Anterior cingulate cortex (tissue), 58 donors: ENCODE measurements at places on chromosomes 13 and 19.

- no peak for DNase-seq
Observed at GRCh38 chr19:18742838-18743783, 48.0 kb downstream of the COMP start.

- DNase-seq: no peak
Observed at GRCh38 chr19:15010501-15011300, 31.0 kb upstream of the SLC1A6 start.

- DNase-seq: no peak
Observed at GRCh38 chr13:44011036-44011435, 131.3 kb downstream of the LACC1 start.

- no peak for DNase-seq
Observed at GRCh38 chr13:112248862-112249592, 127.1 kb upstream of the SPACA7 start.

DNA sequence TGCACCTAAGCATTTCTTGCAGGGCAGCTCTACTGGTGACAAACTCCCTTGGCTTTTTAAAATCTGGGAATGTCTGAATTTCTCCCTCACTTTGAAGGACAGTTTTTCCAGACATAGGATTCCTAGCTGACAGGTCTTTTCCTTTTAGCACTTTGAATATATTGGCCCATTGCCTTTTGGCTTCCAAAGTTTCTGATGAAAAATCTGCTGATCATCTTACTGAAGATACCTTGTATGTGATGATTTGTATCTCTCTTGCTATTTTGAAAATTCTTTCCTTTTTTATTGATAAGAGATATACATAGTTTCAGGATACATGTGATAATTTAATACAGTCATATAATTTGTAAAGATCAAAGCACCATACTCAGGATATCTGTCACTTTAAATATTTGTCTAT, 211.1 kb downstream of the ZIC5 start:
- DNase-seq: no peak

DNA sequence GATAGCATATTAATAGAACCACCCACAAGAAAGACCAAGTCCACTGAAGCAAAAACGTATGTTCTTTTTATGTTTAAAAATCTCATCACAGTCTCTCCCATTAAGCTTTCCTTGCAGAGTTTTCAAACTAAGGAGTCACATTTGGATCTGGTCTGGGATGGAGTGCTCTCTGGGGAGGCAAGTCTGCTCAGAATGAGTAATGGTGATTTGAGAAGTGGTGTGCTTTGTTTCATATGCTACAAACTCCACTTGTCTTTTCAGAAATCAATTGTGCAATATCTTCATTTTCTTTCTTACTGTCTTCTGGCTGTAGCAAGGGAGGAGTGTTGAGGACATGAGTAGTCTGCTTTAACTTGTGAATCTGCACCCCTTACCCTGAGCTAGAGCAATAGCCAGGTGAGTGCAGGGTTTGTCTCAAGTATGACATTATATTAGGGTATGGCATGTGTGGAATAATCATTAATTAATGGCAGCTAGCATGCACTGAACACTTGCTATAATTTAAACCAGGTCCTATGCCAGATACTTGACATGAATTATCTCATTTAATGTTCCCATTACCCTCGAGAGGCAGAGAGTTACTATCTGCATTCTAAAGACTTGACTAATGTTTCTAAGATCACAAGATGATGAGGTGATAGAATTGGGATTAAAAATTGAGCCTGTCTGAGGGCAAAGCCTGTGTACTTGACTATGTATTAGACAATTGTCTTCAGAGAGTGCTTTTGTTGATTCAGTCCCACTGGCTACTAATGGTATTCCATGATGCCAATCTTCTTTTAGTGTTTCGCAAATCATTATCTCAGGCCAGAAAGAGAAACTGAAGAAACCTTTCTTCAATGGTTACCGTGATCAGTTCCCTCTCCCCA, 171.8 kb downstream of the GPC6 start:
- DNase-seq: no peak

DNA sequence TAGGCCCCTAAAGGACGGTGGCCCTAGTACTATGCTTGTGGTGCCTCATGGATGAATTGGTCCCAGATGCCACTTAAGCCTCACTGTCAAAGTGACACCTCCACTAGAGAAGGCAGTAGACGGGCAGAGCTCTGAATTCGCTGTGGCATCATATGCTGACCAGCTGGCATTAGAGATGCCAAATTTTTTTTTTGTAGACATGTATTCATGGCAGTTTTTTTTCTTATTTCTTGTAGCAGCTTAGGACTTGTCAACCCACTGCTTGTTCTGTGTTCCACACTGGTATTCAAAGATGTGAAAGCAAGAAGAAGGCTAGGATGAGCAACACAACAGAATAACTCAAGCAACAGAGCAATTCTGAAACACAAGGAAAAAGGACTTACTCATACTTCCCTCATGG, 212.5 kb downstream of the DLEU7 start:
- no peak for DNase-seq

DNA sequence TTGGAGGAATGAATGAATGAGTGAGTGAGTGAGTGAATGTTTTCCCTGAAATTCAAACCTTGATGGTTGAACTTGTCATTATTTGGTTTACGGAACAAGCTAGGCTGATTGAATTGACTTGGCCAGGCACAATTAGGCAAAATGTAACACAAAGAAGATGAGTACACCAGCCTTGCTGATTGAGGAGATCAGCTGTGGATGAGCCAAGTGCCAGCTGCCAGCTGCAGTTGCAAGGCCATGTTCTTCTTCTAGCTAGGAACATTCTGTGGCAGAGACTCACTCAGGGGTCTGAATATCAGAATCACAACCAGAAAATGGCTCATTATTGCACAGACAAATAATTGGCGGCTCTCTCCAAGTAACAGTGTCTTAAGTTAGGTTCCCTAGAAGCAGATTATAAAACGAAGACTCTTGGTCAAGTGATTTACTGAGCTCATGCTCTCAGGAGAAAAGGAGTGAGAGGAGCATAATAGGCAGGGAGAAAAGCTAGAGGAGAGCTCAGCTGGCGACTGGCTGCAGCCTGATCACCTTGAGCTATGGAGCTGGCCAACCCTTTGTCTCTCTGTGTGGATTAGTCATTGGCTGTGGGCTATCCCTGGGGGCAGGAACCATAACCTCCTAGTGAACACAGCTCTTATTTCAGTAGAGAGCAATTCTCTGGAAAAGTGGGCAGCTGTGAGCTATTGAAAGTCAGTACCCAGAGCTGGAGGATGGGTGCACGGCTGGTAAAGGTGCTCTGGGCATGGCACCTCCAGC, 225.3 kb upstream of the SERP2 start:
- DNase-seq: peak; percentile 52

DNA sequence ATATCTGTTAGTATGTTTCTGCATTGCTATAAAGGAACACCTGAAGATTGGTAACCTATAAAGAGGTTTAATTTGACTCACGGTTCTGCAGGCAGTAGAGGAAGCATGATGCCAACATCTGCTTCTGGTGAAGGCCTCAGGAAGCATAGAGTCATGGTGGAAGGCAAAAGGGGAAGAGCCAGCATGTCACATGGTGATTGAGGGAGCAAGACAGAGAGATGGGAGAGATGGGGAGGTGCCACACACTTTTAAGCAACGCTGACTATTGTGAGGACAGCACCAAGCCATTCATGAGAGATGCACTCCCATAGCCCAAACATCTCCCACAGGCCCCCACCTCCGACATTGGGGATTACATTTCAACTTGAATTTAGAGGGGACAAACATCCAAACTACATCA, 32.8 kb downstream of the COG6 start:
- no peak for DNase-seq

GRCh38 chr19:9865732-9866501, 30.8 kb downstream of the PIN1 start:
- DNase-seq: peak; percentile 14

- no peak for DNase-seq
Observed at GRCh38 chr13:101649488-101650126, 197.1 kb downstream of the ITGBL1 start.

- no peak for DNase-seq
Observed at GRCh38 chr19:7982103-7982502, 23.3 kb downstream of the ELAVL1 start.

DNA sequence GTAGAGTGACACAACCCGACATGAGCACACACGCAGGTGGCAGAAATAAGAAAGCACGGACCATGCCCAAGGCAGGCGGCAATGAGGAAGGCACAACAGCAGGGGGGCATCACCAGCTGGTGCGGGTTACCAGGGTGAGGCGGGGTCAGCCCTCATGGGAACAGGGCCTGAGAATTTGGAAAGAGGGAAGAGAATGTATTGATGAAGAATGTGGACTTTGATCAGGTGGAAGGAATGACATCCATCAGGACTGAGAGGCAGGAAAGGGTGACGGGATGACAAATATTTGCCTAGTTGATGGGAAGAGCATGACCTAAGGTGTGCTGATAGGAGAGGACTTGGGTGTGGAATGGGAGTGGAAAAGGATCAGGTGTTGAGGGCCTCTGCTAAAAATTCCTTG, 177.5 kb downstream of the ABCC4 start:
- no peak for DNase-seq

DNA sequence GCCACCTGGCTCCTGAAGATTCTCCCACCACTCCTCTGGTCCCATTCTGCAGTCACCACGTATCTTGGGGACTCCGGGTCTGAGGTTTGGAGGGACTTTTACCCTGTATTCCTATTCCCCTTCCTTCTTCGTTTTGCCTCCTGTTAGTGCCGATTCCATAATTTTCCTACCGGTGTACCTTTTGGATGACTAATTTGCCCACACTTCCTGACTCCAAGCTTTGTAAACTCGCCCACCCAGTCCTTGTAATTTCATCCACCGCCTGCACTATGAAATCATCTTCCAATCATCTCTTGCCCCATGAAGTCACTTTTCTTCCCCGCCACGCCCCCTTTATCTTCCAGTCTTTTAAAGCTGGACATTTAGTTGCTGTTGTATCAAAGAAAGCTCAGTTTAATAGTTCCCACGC, 572 bp downstream of the UCHL3 start:
- DNase-seq: no peak

GRCh38 chr19:2033825-2034159, 17.3 kb downstream of the MKNK2 start:
- no peak for DNase-seq

DNA sequence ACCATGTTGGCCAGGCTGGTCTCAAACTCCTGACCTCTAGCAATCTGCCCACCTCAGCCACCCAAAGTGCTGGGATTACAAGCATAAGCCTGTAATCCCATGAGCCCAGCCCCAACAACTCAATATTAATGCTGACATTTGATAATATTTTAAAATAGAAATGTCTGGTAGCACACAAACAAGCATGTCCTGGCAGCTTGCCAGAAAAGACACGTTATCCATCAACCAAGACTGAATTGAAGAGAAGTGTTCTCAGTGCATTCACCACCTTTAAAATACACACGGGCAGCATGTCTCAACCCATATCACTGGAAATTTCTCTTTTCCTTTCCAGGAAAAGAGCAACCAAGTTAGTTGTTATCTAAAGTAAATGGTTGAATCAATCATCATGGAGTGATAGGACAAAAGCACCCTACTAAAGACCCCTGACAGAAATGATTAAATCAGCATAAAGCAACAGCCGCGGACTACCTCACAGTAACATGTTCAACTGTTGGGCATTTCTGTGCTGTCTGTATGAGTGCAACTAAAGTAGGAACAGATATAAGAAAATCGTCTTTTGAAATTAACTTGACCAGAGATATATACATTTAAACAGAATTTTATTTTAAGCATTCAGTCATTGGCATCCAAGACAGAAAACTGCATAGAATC, 25.0 kb downstream of the LHFPL6 start:
- no peak for DNase-seq

DNA sequence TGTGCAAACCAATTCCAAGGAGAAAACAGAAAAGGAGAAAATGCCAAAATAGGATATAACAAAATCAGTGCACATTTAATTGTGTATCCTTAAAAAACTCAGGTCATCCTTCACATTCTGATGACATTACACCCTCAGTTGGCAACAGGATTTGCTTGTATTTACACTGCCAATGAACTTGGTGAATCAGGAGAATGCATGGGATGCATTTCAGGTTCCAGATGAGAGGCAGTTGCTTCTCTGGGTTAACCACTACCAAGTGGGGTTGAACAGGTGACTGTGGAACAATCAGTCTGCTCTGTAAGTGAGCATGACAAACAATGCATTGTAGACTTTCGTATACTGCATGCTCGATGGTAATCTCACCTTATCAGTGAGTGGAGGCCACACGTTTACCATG, 79.1 kb downstream of the STARD13 start:
- DNase-seq: no peak

DNA sequence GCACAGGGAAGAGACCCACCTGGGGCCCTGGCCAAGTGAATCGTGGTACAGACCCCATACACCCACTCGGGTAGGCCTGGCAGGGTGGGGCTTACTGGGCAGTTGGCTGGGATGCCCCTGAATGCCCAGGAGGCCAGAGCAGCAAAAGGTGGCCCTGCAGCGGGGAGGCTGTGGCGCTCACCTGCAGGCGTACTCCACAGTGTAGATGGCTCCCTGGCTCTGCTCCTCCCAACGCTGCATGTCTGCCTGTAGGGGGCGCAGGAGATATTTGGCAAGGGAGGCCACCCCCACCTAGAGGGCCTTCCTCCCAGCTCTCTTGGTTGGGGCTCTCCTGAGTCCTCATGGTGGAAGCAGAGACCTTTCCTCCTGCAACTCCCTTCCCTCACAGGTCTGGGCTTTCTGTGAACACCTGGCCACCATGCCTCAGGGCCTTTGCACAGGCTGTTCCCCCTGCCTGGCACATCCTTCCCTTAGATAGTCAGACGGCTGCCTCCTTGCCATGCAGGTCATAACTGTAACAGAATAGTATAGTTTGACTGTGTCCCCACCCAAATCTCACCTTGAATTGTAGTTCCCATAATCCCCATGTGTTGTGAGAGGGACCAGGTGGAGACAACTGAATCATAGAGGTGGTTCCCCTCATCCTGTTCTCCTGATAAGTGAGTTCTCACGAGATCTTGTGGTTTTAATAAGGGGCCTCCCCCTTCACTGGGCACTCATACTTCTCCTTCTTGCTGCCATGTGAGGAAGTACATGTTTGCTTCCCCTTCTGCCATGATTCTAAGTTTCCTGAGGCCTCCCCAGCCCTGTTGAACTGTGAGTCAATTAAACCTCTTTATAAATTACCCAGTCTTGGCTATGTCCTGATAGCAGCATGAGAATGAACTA, 5.9 kb downstream of the BORCS8 start:
- no peak for DNase-seq

DNA sequence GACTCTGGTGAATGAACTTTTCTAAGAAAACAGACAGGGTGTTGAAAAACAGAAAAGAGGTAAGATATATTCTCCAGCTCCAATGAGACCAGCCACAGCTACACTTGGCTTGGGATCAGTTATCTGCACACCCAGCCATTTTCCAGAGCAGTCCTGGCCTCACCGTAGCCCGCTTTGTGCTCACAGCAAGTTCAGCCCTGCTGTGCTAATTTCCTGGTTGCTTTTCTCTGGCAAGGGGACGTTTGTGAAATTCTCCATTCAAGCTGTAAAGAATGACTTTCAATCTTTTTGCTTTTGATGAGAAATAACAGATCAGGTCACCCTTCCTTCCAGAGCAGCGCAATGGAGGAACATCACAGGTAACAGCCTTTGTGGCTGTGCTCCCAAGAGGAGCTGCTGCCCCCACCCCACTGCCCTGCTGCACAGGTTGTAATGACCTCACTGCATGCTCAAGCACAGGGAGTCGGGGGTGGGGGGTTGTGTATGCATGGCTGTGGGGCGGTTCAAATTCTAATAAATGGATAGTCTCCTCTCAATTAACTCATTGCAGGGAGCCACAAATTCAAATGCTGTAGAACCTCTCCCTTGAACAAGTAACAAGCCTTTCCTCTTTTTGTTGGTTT, 516.6 kb upstream of the NBEA start:
- no peak for DNase-seq

- no peak for DNase-seq
Observed at GRCh38 chr13:109576331-109576813, 210.0 kb downstream of the IRS2 start.
